ENCODE measurements at places on chromosomes 12 and 14. TPM values are rescaled to one million over a fixed set of nuclear protein-coding genes. Genes with fewer than 3 reads are reported as not detected.

Gene CD4
- not detected for total RNA-seq

Gene FLVCR2
- 15.8 TPM for total RNA-seq

Gene PDE3A
- total RNA-seq, result 3.1 TPM

Gene NPAS3
- not detected for total RNA-seq

Gene LUM
- total RNA-seq, result under 0.01 TPM
